Bronchial smooth muscle cell (primary cell): ENCODE measurements at places on chromosomes 12 and 14. TPM values are rescaled to one million over a fixed set of nuclear protein-coding genes. Genes with fewer than 3 reads are reported as not detected.

Gene KRT3
- not detected in 2 replicates for total RNA-seq

Gene TAS2R10
- total RNA-seq, result 0.60 and 1.3 TPM in 2 replicates

Gene LRRC10
- total RNA-seq, result not detected in 2 replicates

Gene VEZT
- total RNA-seq, result 44.5 and 55.0 TPM in 2 replicates

Gene POTEM
- total RNA-seq, result not detected in 2 replicates

Gene IL23A
- 0.09 TPM in 1 of 2 replicates, not detected in the other for total RNA-seq

Gene C14orf119
- 63.5 and 95.0 TPM in 2 replicates for total RNA-seq

Gene KRT72
- total RNA-seq, result not detected in 2 replicates

Gene E2F7
- total RNA-seq, result 1.6 and 2.2 TPM in 2 replicates

Gene CPSF6
- total RNA-seq, result 13.2 and 43.2 TPM in 2 replicates
